Activated CD4-positive, alpha-beta T cell treated with anti-CD3 and anti-CD28 coated beads, Interleukin-2, amount 50 U/mL, for 48 hours (primary cell): ENCODE measurements at places on chromosomes 7 and 10.
A peak's percentile ranks its signal among the peaks of the same experiment; 100 is the strongest.

DNA sequence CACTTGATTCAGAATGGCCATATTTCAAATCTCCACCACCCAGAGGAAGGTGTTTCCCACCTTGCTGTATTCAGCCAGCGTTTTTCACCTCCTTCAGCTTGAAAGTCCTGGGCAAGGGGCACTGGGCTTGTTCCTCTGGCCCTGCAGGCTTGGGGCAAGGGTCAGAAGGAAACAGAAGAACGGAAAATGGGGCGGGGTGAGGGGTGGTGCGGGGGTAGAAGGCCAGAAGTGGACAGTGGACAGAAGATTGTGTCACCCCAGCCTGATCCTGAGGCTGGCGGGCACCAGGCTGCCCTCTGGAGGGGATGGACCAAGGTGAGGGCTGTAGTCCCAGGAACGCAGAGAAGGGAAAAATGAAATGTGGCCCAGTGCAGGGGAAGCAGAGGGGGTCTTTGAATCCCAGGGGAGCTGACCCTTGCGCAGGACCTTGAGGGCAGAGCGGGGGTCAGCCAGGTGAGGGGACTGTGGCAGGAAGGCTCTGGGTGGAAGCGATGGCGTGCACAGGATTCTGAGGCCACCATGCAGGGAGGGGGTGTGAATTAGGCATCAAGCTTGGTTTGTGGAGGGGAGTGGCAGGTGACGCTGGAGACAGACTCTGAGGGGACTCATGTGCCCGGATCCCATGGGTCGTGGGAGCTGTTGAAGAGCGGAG is 23.0 kb downstream of the TMEM120A start:
- DNase-seq, result no peak

DNA sequence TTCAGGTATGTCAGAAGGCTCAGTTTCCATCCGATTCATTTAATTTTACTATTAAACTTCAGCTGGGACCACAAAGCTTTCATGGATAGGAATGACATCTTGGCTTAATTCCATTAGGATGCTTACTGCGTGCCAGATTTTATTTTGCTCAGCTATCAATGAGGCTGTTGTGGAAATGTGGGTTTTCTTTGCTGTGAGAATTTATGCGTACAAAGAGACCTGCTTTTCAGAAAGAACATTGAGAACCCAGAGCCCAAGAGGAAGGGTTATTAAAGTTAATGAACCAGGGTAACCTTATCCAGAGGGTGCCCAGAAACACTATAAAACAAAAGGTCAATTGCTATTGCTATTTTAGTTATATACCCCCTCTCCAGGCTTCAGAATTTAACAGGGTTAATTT is 98.3 kb downstream of the MKLN1 start:
- DNase-seq, result no peak

DNA sequence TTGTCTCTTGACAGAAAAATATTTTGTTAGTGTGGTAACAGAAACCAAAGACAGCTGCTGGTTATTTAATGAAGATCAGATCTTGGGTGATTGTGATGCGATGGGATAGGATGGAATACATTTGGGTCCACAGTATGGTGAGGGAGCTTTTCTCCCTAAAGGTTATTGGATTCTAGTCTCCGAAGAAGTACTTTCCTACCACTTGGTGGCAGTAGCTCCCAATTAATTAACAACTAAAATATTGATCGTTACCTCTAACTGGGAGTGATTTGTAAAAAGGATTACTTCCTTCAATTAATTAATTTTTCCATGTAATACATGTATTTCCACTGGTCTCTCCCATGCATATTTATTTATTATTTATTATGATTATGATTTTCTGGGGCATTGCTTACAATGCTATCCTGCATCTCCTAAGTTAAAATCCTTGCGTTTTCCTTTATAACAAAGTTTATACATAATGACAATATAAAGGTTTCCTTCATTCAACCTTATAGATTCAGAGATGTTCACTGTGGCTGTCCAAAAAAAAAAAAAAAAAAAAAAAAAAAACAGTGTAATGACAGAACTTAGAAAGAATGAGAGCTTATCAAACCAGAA is 25.6 kb downstream of the TMEM196 start:
- DNase-seq, result no peak

DNA sequence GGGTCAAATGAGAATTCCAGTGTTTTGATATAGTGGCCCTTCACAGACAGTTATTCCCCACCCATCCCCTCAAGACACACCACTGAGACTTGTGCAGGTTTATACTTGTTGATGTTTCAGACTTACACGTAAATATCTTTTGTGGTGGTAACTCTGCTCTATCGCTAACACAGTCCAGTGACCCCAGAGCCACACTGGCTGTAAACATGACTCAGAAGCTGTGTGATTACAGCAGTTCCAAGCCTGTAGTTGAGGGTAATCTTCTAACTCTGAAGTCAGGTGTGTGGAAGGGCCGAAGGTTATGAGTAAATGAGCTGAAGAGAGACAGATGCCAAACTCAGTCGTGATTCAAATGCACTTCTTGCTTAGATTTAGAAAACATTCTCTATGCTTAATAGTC is 19.4 kb downstream of the NOBOX start:
- DNase-seq, result no peak

- no peak for DNase-seq
Observed at GRCh38 chr10:10225136-10225676, 792.5 kb upstream of the CELF2 start.

- no peak for DNase-seq
Observed at GRCh38 chr7:87513735-87514335, 38.4 kb upstream of the ABCB4 start.

DNA sequence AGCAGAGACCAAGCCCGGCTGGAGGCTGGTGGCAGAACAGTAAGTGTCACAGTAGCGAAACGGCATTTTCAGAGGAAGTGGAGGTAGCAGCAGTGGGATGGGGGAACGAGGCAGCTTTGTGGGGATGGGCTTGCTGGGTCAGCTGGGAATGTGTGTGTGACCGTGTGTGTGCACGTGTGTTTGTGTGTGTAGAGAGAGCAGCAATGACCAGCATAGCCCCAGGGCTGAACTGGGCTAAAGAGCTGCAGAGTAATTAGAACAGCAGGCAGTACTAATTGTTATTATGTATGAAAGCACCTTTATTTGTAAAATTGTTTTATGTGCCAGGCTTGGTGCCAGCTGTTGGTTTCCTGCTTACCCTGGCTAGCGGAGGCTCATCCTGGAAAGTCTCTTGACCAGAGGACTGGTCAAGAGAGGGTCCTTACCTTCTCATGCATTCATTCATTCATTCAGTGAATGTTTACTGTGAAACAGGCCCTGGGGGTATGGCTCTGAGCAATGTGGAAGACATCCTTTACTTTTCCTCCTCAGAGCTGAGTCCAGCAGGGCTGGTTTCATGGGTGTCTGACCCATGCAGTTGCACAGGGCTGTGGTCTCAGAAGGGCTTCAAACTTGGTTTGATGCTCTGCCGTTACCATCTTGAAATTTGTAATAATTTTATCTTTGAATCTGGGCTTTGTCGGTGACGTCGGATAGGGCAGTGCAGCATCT is 184.6 kb downstream of the SEC23IP start:
- no peak for DNase-seq

DNA sequence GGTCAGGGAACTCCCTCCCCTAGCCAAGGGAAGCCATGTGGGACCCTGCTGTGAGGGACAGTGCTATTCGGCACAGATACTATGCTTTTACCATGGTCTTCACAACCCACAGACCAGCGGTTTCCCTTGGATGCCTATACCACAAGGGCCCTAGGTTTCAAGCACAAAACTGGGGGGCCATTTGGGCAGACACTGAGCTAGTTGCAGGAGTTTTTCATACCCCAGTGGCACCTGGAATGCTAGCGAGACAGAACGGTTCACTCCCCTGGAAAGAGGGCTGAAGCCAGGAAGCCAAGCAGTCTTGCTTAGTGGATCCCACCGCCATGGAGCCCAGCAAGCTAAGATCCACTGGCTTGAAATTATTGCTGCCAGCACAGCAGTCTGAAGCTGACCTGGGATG is 156.8 kb downstream of the THSD7A start:
- no peak for DNase-seq

DNA sequence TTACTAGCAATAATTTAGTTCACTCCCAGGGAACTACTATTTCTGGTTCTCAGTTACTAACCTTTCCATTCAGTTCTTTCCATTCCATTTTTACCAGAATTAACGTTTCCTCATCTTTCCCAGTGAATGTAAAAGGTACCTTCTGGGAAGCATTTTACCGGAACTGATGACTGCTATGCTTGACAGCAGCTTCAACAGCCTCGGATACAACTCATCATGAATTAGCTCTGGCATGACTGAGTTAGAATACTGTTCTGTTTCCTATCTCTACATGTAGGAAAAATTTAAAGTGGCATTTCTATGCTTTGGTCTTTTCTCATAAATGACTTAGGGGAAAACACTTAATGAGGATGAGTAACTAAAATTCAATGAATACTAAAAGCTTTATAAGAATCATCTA is 18.6 kb downstream of the TAS2R41 start:
- no peak for DNase-seq

DNA sequence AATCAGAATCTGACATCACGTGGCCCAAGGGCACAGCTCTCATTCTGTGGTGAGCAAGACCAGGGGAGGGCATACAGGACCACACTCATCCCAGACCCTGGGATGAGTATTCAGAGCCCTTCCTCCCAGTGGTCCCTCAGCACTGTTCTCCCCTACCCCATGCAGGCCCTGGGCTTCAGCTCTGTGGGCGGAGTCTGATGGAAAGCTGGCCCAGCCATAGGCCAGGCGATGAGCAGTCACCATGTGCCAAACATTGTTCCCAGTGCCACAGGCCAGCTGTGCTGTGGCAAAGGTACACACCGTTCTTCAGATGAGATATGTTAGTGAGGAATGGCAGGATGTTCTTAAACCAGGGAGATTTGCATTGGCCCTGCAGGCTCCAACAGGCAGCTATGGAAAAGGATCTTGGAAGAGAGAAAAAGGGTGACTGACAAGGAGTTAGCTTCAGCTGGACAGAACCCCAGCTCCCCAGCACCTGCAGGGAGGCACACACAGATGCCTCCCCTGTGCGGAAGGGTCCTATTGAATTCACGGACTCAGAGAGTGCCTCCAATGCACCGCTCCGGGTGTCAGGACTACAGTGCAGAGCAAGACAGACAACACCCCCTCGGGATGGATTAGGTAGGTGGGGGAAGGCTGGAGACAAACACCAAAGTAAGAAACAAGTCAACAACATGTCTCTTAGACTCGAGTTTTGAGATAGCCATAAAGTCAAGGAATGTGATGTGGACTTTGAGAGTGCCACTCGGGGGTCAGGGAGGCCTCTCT is 596.0 kb upstream of the MGMT start:
- no peak for DNase-seq

DNA sequence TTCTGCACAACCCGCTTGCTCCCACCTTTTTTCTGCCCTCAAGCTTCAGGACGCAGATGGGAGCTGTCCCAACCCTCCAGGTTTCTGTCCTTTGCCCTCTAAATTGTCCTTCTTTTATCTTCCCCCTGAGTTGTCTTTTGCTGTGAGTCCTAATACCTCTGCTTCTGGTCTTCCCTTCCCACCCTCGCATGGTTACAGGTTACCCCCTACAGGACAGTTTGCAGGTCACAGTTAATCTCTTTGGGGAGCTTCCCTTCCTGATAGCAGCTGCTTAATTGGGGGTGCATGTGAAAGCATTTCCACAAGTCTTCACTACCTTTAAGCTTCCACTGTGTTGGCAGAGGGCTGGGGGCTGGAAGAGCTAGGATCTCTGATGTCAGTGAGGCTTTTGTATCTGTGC is 121.5 kb upstream of the CXCL12 start:
- DNase-seq, result no peak

- DNase-seq, result no peak
Observed at GRCh38 chr10:70233939-70234300, 691 bp upstream of the PPA1 start.

GRCh38 chr10:59281861-59282260 is 80.5 kb downstream of the FAM13C start:
- no peak for DNase-seq

GRCh38 chr10:80512031-80512526 is 25.6 kb upstream of the SH2D4B start:
- no peak for DNase-seq

- DNase-seq, result no peak
Observed at GRCh38 chr7:92485267-92485892, 7.6 kb upstream of the ERVW-1 start.

DNA sequence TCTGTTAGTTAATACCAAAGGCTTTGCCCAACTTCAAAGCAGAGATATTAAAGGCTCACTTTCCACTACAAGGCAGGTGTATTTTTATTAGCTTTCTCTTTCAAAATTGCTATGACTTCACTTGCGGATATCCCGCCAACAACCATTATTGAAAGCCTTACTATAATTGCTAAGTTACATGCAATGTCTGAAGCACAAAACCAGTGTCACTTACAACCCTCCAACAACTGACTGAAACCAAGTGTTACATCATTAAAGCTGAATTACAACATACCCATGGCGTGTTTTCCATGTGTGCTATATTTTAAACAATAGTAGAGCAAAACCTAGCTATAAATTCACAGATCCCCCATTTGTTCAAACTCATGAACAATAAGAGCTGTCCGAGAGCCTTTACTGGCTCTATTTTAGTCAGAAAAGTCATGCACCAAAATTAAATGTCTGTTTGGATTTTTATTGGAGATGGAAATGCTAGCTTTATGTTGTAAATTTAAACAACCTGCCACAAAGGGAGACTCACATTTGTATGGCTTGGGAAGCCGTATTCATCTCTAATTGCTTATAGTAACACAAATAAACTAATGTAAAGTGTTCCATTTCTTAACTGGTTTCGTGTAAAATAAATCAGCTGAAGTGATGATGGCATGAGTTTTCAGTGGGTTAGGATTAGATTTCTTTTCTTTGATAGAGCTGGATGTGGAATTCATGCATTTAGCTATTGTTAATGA is 227.1 kb downstream of the AGMO start:
- DNase-seq, result no peak

- no peak for DNase-seq
Observed at GRCh38 chr7:1108264-1108920, 20.5 kb downstream of the GPER1 start.

GRCh38 chr7:127838816-127839415 is 186.9 kb downstream of the SND1 start:
- no peak for DNase-seq

- no peak for DNase-seq
Observed at GRCh38 chr10:35388197-35388596, 51.9 kb downstream of the CCNY start.

DNA sequence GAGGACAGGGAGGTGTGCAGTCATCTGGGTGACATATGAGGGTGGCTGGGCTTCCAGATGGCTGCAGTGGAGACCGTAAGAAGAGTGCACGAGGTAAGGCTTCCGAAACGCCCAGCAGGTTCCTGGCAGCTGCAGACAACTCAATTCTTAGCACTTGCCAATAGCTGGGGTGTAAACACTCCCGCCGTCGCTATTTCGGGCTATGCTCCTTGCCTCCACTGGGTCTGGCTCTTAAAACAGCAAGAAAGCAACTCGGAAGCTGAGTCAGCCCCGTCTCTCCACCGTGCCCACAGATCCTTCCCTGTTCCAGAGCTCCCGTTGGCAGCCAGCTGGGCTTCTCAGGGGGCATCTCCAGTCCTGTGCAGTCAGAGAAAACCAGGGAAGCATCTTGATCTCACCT is 6.1 kb upstream of the PDGFA start:
- no peak for DNase-seq

- DNase-seq, result peak; percentile 2
Observed at GRCh38 chr10:6033954-6034353, 28.2 kb downstream of the IL2RA start.

- DNase-seq, result no peak
Observed at GRCh38 chr10:122419876-122420623, 34.4 kb upstream of the ARMS2 start.

- no peak for DNase-seq
Observed at GRCh38 chr7:80488406-80488805, 23.5 kb downstream of the GNAT3 start.
